ENCODE measurements at places on chromosomes 1 and 21. TPM values are rescaled to one million over a fixed set of nuclear protein-coding genes. Genes with fewer than 3 reads are reported as not detected.

GRCh38 chr1:204196068-204196795, at the start of gene KISS1:
Gene KISS1, minus strand, starts transcription at chr1:204196491. Its CDS starts 3,615 bp downstream, at chr1:204192876.
- peak; percentile 62 for DNase-seq
- no peaks in the 10 kb centered on the region for H3K36me3 ChIP-seq
- H3K27me3 ChIP-seq, result peaks cover 15% of the 10 kb centered on the region
- no peaks in the 10 kb centered on the region for H3K4me1 ChIP-seq
- no peak within 1 kb of the TSS for H3K27ac ChIP-seq
- no peak within 1 kb of the TSS for H3K4me3 ChIP-seq

- no peak overlapping the region for H3K4me3 ChIP-seq
- H3K36me3 ChIP-seq, result no peaks in the 10 kb centered on the region
- no peak for DNase-seq
Measured at GRCh38 chr1:53127546-53127945, 14.9 kb downstream of the SLC1A7 start.

- H3K4me1 ChIP-seq, result no peaks in the 10 kb centered on the region
- H3K27ac ChIP-seq, result no peak overlapping the region
- no peaks in the 10 kb centered on the region for H3K36me3 ChIP-seq
- H3K27me3 ChIP-seq, result no peaks in the 10 kb centered on the region
- peak; percentile 38 for DNase-seq
- no peak overlapping the region for H3K4me3 ChIP-seq
Measured at GRCh38 chr1:110185181-110185580, 24.9 kb upstream of the KCNC4 start.

- H3K27me3 ChIP-seq, result no peaks in the 10 kb centered on the region
- no peak overlapping the region for H3K27ac ChIP-seq
Measured at GRCh38 chr1:169508432-169509338, 22.9 kb upstream of the SLC19A2 start.

DNA sequence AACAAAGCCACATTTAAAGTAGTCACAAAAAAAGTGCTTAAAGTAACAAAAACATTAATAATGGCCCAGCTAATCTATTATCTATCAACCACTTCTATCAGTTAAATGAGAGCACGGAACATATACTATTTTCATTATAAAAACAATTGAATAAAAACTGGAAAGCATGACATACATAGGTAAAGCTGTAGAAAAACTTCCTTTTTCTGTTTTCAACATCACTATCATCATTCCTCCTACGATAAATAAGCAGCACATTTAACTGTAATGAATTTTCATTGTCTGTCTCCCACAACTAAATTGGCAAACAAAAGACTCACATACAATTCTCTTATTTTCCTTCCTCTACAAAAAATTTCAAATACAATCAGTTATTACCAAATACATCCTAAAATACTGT, 96.4 kb upstream of the DPH5 start:
- H3K4me3 ChIP-seq, result no peak overlapping the region
- H3K4me1 ChIP-seq, result no peaks in the 10 kb centered on the region
- DNase-seq, result no peak
- H3K36me3 ChIP-seq, result no peaks in the 10 kb centered on the region

GRCh38 chr1:110673805-110674336, 869 bp downstream of the KCNA3 start:
- no peaks in the 10 kb centered on the region for H3K36me3 ChIP-seq
- peaks cover 87% of the 10 kb centered on the region for H3K27me3 ChIP-seq
- no peaks in the 10 kb centered on the region for H3K4me1 ChIP-seq
- peak overlapping the region; percentile 64 for H3K4me3 ChIP-seq

DNA sequence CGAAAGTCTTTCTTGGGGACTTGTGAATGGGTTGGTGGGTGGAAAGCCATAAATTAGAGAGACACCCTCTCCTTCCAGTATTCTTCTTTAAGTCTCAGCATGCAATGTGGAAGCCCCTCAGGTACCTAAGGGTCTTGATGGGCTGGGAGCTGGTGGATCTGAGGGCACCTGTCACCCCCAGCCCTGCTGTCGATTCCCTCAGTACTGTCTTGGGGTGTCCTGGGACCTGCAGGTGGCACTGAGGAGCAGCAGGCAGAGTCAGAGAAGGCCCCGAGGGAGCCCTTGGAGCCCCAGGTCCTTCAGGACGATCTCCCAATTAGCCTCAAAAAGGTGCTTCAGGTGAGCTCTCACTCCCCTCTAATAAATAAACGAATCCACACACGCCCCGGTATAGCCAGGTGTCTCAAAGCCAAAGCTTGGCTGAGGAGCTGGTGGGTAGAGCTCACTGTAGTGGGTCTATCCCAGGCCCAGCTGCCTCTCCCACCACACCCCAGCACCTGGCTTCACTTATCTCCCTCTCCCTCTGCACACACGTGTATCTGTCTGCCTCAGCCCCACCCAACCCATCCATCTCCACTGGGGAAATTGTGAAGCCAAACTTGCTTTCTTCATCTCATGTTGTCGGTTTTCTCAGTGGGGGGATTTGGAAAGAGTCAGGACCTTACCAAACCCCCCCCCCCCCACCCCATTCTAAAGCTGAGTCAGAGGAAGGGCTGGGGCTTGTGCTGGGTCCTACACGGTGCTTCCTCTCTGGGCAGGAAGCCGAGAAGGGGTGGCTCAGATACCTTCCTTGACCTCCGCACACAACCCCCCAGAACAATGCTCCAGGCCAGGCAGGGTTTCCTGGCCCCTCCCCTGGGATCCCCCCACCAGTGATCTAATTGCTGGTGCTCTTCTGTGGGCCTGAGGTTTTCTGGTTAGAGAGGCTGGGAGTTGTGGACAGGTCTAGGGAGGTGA, 1.6 kb downstream of the ADAM15 start:
- no peak overlapping the region for H3K4me3 ChIP-seq
- no peaks in the 10 kb centered on the region for H3K36me3 ChIP-seq
- H3K4me1 ChIP-seq, result no peaks in the 10 kb centered on the region
- peaks cover 28% of the 10 kb centered on the region for H3K27me3 ChIP-seq
- DNase-seq, result peak; percentile 59

DNA sequence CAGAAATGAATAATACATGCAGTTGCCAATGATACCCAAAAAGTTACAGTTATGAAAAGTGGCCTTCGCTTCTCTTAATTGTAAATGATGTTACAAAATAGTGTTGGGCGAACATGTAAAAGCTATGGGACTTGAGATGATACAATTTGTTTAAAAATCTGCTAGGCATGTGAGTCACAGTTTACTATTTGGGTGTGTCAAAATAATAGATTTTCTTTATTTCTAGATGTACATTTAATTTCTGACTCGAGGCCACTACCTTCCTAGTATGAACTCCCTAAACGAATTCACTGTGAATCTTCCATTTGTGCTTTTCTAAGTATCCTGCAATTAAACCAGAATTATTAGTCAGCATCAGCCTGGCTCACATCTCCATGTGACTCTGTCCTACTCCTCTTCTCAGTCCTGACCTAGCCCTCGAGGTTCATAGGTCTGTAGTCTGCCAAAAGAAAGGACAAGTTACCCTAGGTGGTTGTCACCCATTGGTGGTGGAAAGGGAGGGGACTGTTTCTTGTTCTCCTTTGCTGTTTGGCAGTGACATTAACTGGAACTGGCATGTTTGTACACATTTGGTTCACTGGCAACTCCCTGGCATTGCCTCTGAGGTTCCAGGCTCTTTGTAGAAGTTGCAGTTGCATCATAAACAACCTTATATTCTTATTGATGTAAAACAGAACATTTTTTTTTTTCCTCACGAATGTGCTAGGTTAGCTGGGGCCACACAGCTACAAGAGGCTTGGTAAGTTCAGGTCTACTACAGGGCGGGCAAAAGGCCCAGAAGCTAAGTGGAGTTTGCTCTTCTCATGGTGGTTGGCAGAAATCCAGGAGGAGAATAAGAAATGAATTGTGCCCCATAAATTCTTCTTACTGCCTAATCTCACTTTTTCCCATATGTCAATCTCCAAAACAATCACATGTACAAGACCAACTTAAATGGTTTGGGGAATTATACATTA, 746.5 kb upstream of the ADAMTS5 start:
- no peaks in the 10 kb centered on the region for H3K4me1 ChIP-seq
- no peaks in the 10 kb centered on the region for H3K36me3 ChIP-seq
- DNase-seq, result no peak
- no peaks in the 10 kb centered on the region for H3K27me3 ChIP-seq

ILDR2 gene
- 1.1 TPM for total RNA-seq

UBXN10 gene
- total RNA-seq, result 2.6 TPM

WDR64 gene
- not detected for total RNA-seq

GUCA2B gene
- not detected for total RNA-seq

GPR52 gene
- total RNA-seq, result 1.1 TPM

GRCh38 chr1:39668894-39669293, 3.0 kb downstream of the NT5C1A start:
- no peak overlapping the region for H3K4me3 ChIP-seq
- DNase-seq, result no peak
- no peaks in the 10 kb centered on the region for H3K36me3 ChIP-seq
- no peaks in the 10 kb centered on the region for H3K4me1 ChIP-seq

- H3K4me1 ChIP-seq, result peaks cover 14% of the 10 kb centered on the region
- no peak overlapping the region for H3K27ac ChIP-seq
- H3K27me3 ChIP-seq, result no peaks in the 10 kb centered on the region
- peak overlapping the region; percentile 78 for H3K4me3 ChIP-seq
- DNase-seq, result no peak
- peaks cover 30% of the 10 kb centered on the region for H3K36me3 ChIP-seq
Measured at GRCh38 chr21:31159808-31160207, 121.5 kb upstream of the KRTAP19-8 start.

DNA sequence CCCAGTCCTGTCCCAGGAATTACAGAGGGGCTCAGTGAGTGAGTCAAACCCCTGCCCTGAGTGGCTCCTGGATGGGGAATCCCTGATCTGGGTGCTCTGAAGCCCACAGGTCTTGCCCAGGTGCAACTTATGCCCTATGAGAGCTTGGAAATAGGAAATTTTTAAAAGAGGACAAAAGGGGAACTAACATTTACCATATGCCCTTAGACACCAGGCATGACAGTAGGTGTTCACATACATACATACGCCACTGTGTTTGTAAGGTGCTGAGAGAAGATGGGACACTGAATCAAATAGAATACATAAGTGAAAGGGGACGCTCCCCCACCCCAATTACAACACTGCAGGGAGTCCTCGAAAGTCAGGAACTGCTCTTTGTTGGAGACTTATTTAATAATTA, 1.4 kb downstream of the CFAP45 start:
- no peak for DNase-seq
- no peak overlapping the region for H3K27ac ChIP-seq
- peaks cover 12% of the 10 kb centered on the region for H3K4me1 ChIP-seq
- peaks cover 18% of the 10 kb centered on the region for H3K27me3 ChIP-seq

TMEM52 gene
- total RNA-seq, result 9.5 TPM

TNFRSF8 gene
- total RNA-seq, result 2.2 TPM

GRCh38 chr1:81921344-81921743, 120.6 kb downstream of the ADGRL2 start:
- H3K27ac ChIP-seq, result no peak overlapping the region
- H3K4me3 ChIP-seq, result no peak overlapping the region
- no peak for DNase-seq
- H3K27me3 ChIP-seq, result no peaks in the 10 kb centered on the region

DNA sequence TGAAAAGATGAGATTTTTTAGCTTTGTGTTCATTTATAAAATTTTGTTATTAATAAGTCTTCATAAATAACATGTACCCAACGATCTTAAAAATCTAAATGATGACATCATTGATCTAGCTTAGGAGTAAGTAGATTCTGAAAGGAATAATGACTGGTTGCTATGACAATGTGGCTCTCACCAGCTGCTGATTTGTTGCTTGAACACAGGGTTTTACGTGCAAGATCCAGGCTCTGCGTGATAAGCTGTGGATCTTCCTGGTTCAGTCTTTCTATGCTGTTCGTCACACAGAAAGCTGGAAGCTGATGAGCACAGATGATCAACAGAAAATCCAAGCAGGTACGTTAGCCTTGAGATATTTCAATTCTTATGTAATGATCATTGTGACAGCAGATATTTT, 49.1 kb upstream of the C1orf146 start:
- no peaks in the 10 kb centered on the region for H3K27me3 ChIP-seq
- no peak for DNase-seq
- no peaks in the 10 kb centered on the region for H3K36me3 ChIP-seq
- H3K4me3 ChIP-seq, result no peak overlapping the region
- H3K4me1 ChIP-seq, result no peaks in the 10 kb centered on the region

TFF3 gene
- total RNA-seq, result 5.2 TPM

GRCh38 chr21:24939291-24939690, 668.0 kb downstream of the MRPL39 start:
- no peaks in the 10 kb centered on the region for H3K27me3 ChIP-seq
- no peaks in the 10 kb centered on the region for H3K36me3 ChIP-seq
- no peak overlapping the region for H3K27ac ChIP-seq
- H3K4me1 ChIP-seq, result no peaks in the 10 kb centered on the region

CLEC20A gene
- total RNA-seq, result 0.61 TPM

AIRE gene
- total RNA-seq, result 2.7 TPM

LRRIQ3 gene
- total RNA-seq, result 0.54 TPM

FASLG gene
- not detected for total RNA-seq

ELAPOR1 gene
- total RNA-seq, result 0.48 TPM

KRTAP13-2 gene
- total RNA-seq, result not detected

PLA2G2A gene
- not detected for total RNA-seq

- no peaks in the 10 kb centered on the region for H3K27me3 ChIP-seq
- H3K4me1 ChIP-seq, result no peaks in the 10 kb centered on the region
- no peak overlapping the region for H3K4me3 ChIP-seq
- peak; percentile 32 for DNase-seq
- H3K27ac ChIP-seq, result no peak overlapping the region
Measured at GRCh38 chr1:183569141-183569540, 21.1 kb downstream of the NCF2 start.

GRCh38 chr1:169739980-169740379, 6.1 kb upstream of the SELE start:
- H3K36me3 ChIP-seq, result no peaks in the 10 kb centered on the region
- H3K27me3 ChIP-seq, result no peaks in the 10 kb centered on the region
- H3K4me3 ChIP-seq, result no peak overlapping the region
- peaks cover 1% of the 10 kb centered on the region for H3K4me1 ChIP-seq
- H3K27ac ChIP-seq, result no peak overlapping the region

S100A7 gene
- not detected for total RNA-seq

SGIP1 gene
- total RNA-seq, result 9.4 TPM

TMEM53 gene
- total RNA-seq, result 9.4 TPM

DNA sequence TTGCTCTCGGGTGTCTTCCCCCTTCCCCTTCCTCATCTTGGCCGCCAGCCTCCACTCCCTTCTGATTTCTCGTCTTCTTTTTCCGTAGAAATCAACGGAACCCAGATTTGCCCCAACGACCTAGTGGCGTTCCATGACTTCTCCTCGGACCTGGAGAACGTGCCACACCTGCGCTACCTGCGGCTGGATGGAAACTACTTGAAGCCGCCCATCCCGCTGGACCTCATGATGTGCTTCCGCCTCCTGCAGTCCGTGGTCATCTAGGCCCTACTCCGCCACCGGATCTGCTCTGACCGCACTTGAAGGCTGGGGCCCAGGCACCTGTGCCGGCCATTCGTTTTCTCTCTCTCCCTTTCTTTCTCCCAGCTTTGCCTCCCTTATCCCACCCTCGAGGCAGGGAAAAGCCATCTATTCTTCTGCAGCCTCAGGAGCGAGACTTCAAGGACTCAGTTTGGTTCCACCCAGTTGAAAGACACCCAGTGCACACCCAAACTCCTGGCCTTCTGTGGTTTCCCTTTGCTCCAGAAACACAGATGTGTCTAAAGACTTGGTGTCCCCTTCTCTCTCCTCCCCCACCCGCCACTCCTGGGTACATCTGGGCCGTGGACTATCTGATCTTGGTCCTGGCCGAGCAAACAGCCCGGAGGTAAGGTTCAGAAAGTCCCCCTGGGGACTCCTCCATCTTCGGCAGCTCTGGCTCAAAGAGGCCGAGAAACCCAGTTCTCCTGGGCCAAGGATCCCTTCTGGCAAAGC, 7.2 kb upstream of the OPTC start:
- no peak overlapping the region for H3K27ac ChIP-seq
- no peak for DNase-seq
- H3K36me3 ChIP-seq, result no peaks in the 10 kb centered on the region
- no peaks in the 10 kb centered on the region for H3K27me3 ChIP-seq

All from endodermal cell (in vitro differentiated cells).